Fibroblast of the aortic adventitia (primary cell): ENCODE measurements at places on chromosomes 12 and 14. TPM values are rescaled to one million over a fixed set of nuclear protein-coding genes. Genes with fewer than 3 reads are reported as not detected.

The PTCSC3 gene
- total RNA-seq: not detected in 2 replicates

The AMHR2 gene
- total RNA-seq: not detected in 2 replicates

The TESPA1 gene
- not detected in 2 replicates for total RNA-seq

The ANKRD33 gene
- 0.09 TPM in 1 of 2 replicates, not detected in the other for total RNA-seq

The BRAP gene
- 18.3 and 28.5 TPM in 2 replicates for total RNA-seq

The KLRB1 gene
- not detected in 2 replicates for total RNA-seq

The B4GALNT1 gene
- 1.7 and 6.9 TPM in 2 replicates for total RNA-seq

The MED13L gene
- 120 and 180 TPM in 2 replicates for total RNA-seq

The SOAT2 gene
- 0.09 TPM in 1 of 2 replicates, not detected in the other for total RNA-seq

The TAS2R19 gene
- 6.3 and 6.5 TPM in 2 replicates for total RNA-seq

The SLC25A21 gene
- 0.49 and 1.2 TPM in 2 replicates for total RNA-seq

The ADAM21 gene
- total RNA-seq: 0.18 and 0.25 TPM in 2 replicates

The LUM gene
- 88.8 and 582 TPM in 2 replicates for total RNA-seq

The ACVRL1 gene
- total RNA-seq: 50.3 and 56.5 TPM in 2 replicates

The TDRD9 gene
- 0.45 and 4.5 TPM in 2 replicates for total RNA-seq

The KRT4 gene
- not detected in 2 replicates for total RNA-seq

The AQP6 gene
- 0.09 TPM in 1 of 2 replicates, not detected in the other for total RNA-seq

The DNAJC22 gene
- total RNA-seq: 1.6 and 2.5 TPM in 2 replicates

The CCDC38 gene
- total RNA-seq: not detected in 2 replicates

The ALG10B gene
- 1.4 and 5.6 TPM in 2 replicates for total RNA-seq
